Right ventricle myocardium superior (tissue), 1 donor: ENCODE measurements at places on chromosomes 1 and 21. TPM values are rescaled to one million over a fixed set of nuclear protein-coding genes. Genes with fewer than 3 reads are reported as not detected.

DNA sequence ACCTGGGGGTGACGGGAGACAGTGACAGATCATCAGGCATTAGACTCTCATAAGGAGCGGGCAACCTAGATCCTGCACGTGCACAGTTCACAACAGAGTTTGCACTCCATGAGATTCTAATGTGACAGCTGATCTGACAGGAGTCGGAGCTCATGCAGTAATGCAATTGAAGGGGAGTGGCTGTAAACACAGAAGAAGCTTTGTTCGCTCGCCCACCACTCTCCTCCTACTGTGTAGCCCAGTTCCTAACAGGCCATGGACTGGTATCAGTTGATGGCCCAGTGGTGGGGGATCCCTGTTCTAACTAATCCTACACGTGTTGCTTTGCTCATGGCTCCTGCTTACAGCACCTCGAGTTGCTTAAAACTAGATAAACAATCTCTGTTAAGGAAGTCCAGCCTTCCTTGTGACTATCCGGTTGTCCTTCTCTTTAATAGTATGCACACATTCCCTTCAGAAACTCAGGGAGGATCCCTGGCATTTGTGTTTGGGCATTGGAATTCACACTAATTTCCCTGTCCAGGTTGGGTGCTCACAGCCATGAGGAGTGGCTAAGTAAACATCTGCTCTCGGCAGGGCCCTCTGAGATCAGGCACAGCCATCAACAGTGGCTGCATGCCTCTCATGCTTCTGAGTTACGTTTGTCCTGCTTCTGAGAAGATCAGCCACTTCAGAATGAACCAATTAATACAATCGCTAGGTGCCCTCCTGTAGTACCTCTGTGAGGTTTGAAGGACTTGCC lies 21.1 kb upstream of the F3 start:
- DNase-seq, result no peak

DNA sequence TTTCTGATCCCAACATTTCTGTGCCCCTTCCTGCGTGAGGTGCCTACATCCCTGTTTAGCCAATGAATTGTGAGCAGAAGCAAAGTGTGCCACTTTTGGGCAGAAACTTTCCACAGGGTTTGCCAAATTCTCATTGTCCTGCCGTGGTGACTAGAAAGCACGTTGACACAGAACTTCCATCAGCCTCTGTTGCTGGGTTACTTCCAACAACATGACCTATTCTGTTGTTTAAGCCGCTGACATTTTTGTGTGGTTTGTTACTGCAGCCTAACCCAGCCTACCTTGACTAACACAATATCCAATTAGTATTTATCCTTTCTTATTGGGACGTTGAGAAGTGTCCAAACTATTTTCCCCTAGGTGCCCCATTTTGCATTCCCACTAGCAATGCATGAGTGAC lies 136.8 kb downstream of the URB2 start:
- DNase-seq, result no peak

GRCh38 chr1:82221721-82222120 lies 421.0 kb downstream of the ADGRL2 start:
- no peak for DNase-seq

CD84 gene
- total RNA-seq, result 2.5 TPM

CD5L gene
- total RNA-seq, result 4.9 TPM
